ENCODE measurements at places on chromosomes 16 and 17.

DNA sequence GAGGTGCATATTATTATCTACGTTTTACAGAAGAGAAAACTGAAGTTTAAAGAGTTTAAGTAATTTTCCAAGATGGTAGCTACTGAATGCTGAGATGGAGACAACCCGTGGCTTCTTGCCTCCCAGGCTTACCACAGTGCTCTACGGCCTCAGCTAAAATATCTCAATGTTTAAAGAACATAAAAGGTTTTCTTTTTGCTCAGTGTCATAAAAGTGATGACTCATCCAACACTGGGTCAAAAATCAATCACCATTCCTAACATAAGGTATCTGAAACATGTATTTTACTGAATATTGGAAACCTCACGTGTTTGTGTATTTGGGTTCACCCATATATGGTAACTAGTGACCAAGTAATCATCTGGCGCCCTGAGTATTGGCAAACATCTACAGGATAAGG, 18.4 kb downstream of the ABCA9 start:
- DNase-seq = no peak

DNA sequence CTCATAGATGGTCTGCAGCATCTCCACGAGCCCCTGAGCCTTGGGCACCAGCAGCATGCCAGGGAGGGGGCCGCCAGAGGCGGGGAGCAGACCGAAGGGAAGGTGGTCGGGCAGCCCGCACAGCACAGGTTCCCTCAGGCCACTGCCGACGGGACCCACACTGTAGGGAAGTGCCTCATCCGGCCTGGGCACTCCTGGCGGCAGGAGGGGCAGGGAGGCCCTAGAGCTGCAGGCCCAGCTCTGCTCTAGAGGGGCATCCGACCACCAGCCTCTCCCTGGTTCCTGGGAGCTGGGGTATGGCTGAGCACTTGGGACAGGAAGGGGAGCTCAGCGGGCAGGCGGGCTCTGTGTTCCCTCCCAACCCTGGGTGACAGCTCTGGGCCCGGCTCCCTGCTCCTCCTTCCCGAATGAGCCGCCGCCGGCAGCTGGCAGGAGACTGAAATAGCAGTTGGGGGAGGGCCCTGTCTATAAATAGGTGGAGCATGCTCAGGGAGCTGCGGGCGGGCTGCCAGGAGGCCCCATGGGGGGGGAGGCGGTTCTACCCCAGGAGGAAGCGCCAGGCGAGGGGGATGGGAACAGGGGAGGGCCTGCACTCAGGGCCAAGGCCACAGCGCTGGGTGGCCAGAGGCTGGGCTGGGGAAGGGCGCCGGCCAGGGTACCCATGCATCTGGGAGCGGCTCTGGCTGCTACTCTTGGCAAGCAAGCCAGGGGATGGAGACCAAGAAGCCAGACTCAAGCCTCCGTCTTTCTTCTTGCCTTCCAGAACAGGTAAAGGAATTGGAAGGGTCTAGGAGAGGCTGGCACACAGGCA, 12.4 kb downstream of the HDAC5 start:
- DNase-seq = peak; percentile 87

DNA sequence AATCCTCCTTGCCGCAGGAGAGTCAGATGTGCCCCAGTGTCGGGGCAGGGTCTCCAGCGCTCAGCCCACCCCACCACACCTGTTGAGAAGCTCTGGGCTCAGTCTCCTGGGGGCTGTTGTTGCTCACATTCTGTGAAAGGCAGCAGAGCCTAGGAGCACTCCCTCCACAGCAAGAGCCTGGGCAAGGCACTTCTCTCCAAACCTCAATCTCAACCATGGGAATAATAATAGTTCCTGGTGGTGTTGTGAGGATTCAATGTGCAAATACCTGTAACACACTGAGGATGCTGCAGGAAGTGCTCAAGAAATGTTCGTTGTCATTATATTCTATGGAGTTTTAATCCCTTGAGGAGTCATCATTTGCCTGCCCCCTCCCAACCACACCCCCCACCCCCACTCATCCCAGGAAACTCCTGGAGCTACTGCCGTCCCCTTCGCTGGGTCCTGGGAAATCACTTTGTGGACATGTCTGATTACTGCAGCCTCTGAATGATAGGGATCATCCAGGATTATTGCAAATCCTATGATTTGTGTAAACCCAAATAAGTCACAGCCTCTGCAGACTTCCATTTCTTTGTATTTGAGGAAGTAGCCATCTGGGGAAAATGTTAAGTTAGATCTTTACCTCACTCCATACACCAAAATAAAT, 61.5 kb downstream of the CCT6B start:
- DNase-seq = no peak

GRCh38 chr17:5705876-5706576, 121.7 kb upstream of the NLRP1 start:
- DNase-seq = no peak

- DNase-seq = peak; percentile 5
These were observed 408.7 kb downstream of the SLC39A11 start for GRCh38 chr17:72683506-72684404.

DNA sequence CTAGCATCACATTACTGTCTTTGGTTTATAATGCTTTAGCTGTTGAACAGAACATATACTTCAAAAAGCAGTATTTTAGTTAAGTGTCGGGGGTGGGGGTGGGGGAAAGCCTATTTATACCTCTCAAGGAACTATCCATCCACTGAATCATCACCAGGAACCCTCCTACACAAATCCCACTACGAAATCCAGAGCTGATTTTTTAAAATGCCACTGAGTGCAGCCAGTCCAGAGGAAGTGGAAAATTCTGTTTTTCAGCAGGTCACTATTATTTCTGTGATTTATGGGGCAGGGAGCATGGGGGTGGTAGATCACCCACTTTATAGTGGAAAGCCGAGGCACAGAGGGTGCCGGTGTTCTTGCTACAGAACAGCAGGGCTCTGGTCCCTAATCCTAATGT, 284.1 kb downstream of the SOX9 start:
- DNase-seq = no peak

DNA sequence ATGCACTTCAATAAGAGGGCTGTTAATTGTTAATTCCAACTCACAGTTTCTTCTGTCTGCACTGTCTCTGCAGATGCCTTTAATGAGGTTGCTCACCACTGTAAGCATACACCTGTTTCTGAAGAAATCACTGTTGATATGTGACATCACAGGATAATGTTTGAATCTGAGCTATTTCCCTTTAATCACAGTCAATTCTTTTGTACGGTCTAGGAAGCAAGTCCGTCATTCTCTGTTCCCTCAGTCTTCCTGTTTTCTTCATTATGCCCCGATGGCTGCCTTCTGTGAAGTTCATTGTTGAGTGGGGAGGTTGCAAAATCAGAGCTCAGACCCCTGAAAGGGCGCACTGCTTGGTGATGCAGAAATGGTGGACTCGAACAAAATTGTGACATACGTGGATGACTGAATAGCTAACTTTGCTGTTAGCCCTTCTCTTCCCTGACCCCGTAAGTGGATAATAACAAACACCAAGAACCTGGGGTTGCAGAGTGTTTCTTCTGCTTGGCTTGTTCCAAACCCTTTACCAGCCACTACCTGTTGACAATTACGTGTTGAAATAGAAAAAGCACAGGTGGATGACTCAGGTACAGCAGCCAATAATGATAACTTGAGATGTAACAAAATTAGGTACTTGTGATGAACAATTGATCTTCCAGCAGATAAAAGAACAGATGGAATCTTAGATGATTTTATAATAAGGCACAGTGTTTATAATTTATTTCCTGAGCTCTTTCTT, 71.9 kb upstream of the AXIN2 start:
- no peak for DNase-seq

- DNase-seq = no peak
These were observed 53.2 kb downstream of the CDYL2 start for GRCh38 chr16:80751167-80751566.

DNA sequence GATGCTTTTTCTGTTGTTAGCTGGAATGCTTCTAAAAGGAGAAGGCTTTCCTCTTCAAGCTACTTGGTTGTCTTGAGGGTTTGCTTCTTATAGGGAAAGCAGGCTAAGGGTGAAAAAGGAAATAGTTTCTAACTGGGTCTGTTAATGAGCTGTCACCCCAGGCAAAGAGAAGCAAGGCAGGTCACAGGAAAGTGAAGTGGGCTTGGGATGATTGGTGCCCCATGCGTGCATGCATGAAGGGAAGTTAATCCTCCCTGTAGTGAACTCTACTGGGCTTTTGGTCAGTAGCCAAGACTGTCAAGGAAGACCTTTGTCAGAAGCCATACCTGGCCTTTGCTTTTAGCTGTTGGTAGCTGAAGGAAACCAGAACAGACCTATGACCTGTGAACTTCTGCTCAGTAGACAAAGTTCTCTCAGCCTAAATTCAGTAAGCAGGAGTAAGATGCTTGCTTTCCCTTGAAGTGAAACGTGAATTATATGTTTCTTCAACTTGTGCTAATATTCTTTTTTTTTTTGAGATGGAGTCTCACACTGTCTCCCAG, 16.5 kb downstream of the TENT4B start:
- DNase-seq = no peak

GRCh38 chr16:52545222-52545897, 1.6 kb downstream of the TOX3 start:
- no peak for DNase-seq

DNA sequence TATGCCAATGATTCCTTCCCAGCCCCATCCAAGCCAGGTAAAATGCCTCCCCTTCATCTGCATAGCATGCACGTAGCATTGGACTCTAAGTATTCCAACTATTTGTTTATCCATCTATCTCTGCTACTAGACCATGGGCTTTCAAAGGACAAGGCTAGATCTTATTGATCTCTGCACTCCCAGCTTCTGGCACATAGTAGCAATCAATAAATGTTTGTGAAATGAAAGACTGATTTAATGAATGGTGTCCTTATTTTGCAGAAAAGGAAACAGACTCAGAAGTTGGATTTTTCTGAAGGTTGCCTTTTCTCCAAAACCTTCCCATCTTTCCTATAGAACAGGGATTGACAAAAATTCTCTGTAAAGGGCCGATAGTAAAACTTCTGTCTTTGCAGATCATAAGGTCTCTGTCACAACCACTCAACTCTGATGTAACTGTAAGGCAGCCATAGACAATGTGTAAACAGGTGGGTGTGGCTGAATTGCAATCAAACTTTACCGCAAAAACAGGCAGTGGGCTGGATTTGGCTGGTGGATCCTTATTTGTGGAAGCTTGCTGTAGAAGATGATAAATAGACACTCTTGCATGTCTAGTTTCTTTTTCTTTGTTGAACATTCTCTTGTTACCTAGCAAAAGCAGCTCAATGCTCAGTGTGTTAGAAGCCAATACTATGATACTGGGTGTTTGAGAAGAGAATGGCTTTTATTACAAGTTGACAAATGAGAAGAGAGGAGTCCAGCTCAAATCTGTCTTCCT, 7.6 kb upstream of the CMTR2 start:
- DNase-seq = no peak

- DNase-seq = no peak
These were observed 3.9 kb downstream of the ZNF750 start for GRCh38 chr17:82835766-82836512.

- DNase-seq = no peak
These were observed 144.3 kb downstream of the VPS53 start for GRCh38 chr17:570388-570787.

- DNase-seq = peak; percentile 29
These were observed at the start of gene CX3CL1 for GRCh38 chr16:57372372-57373116. Gene CX3CL1, plus strand, starts transcription at chr16:57372490. Its CDS starts 79 bp downstream, at chr16:57372569.

DNA sequence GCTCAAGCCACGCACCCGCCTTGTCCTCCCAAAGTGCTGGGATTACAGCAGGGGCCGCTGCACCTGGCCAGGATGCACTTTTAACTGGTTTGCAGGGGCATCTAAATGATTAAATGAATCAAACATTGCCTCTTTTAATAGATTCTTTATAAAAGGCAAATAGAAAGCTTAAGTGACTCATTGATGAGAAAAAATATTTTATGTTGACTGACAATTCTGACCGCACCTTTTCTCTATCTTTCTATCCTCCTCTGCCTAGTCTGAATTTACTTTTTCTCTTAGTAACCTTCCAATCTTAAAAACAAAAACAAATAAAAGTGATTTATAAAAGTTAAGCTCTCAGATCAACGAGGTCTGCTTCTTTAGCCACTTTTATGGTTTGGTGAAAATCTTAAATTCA, 35.3 kb downstream of the SLC39A11 start:
- no peak for DNase-seq

GRCh38 chr16:56780646-56781045, 50.7 kb downstream of the NUP93 start:
- DNase-seq = no peak

DNA sequence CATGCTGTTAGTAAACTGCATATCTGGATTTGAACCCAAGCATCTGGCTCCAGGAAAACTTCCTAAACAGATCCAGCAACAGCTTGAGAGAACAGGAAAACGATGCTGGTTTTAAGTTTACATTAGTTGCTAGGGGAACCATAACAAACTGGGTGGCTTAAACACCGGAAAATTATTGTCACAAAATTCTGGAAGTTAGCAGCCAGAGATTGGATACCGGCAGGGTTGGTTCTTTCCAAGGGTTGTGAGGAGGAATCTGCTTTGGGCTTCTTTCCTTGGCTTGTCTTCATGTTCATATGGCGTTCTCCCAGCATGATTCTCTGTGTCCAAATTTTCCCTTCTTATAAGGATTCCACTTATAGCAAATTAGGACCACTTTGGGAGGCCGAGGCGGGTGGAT, 276.9 kb upstream of the TOM1L1 start:
- DNase-seq = no peak

DNA sequence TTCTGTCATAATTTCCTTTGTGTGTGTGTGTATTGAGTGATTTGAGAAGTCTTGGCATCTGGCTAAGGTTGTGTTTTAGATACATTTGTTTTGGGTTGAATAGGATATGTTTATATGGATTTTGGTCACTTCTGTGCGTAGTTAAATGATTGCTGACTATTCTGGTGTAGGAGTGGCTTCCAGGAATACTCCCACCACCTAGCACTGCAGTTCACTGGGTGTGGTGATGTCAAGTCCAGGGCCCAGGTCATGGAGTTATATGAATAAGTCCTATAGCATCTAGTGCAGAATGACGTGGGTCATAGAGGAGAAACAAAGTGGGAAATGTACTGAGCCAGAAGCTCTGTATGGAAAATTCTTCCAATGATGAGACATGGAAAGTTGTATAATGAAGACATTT, 465.4 kb upstream of the CCL2 start:
- DNase-seq = no peak

DNA sequence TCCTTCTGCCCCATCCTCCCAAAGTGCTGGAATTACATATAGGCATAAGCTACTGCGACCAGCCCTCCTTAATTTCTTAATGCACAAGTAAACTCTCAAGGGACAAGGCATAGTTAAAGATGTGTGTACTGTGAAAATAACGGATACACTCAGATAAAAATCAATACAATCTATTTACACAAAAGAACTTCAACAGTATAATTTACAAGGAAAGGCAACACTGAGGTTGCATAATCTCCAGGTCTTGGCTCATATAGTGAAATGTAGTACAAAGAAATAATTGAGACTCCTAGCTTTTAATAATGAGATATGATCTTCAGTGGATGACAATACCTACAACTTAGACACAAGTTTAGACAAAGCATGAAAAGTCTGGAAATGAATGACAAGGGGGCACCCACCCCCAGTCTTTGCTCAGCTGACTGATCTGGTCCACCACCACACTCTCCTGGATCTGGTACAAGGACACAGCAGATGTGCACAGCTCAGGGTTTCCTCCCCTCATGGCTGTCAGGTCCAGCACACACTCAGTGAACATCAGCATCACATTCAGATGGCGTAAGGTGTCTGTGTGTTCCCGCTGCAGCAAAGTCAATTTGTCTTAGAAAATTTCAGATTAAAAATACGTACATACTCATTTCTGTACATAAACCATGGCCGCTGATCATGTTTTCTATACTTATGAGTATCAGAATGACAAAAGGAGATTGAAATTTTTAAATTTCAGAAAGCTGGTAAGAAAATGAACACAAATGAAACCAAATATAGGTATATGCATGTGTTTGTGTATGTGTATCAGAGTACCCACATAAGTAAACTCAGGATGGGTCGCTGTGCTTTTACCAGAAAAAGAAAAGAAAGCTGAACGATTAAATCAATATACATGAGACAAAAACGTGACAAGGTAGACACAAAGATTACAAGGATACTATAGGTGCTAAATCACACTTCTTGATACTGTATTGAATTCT, 33.7 kb upstream of the ALDH3A1 start:
- no peak for DNase-seq

All from G401 (cell line).